ENCODE measurements at places on chromosomes 11 and 22. TPM values are rescaled to one million over a fixed set of nuclear protein-coding genes. Genes with fewer than 3 reads are reported as not detected.

Gene GLB1L3
- total RNA-seq, result not detected

Gene NELL1
- total RNA-seq, result 0.22 TPM

Gene ACTN3
- total RNA-seq, result 0.09 TPM

Gene WBP2NL
- 0.49 TPM for total RNA-seq

Gene GGT5
- total RNA-seq, result 61.0 TPM

Gene FZD4
- 25.0 TPM for total RNA-seq

Gene CHRM1
- total RNA-seq, result not detected

Gene OR52E8
- not detected for total RNA-seq

Gene PRSS23
- 29.6 TPM for total RNA-seq

Gene GRAP2
- 3.2 TPM for total RNA-seq

Gene MYO18B
- 184 TPM for total RNA-seq

Gene CTSW
- total RNA-seq, result 1.7 TPM

Gene SERHL2
- total RNA-seq, result 3.3 TPM

Gene TMPRSS13
- not detected for total RNA-seq

Gene TMEM191B
- total RNA-seq, result 1.4 TPM

Gene POTEH
- total RNA-seq, result not detected

Gene PYGM
- 71.5 TPM for total RNA-seq

Gene KCNQ1OT1
- 0.53 TPM for total RNA-seq
